Activated naive CD4-positive, alpha-beta T cell (primary cell): ENCODE measurements at places on chromosomes 11 and 22.

DNA sequence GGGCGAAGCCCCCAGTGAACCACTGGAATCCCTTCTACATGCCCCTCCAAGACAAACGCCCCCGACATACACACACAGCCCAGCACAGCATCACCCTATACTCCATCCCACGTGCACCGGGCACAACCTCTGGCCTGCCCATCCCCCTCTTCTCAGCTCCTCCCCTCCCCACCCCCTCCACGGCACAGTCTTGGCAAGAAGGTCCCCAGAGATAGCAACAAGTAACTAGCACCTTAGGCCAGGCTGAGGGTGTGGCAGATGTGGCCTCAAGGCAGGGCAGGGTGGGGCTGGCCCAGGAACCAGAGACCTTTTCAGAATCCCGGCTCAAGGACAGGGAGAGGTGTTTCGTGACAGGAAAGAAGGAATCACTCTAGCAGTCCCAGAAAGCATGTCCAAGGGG is 54.3 kb downstream of the CYTH4 start:
- no peak for DNase-seq

GRCh38 chr11:121671283-121672168 is 218.8 kb upstream of the SORL1-AS1 start:
- no peak for DNase-seq

DNA sequence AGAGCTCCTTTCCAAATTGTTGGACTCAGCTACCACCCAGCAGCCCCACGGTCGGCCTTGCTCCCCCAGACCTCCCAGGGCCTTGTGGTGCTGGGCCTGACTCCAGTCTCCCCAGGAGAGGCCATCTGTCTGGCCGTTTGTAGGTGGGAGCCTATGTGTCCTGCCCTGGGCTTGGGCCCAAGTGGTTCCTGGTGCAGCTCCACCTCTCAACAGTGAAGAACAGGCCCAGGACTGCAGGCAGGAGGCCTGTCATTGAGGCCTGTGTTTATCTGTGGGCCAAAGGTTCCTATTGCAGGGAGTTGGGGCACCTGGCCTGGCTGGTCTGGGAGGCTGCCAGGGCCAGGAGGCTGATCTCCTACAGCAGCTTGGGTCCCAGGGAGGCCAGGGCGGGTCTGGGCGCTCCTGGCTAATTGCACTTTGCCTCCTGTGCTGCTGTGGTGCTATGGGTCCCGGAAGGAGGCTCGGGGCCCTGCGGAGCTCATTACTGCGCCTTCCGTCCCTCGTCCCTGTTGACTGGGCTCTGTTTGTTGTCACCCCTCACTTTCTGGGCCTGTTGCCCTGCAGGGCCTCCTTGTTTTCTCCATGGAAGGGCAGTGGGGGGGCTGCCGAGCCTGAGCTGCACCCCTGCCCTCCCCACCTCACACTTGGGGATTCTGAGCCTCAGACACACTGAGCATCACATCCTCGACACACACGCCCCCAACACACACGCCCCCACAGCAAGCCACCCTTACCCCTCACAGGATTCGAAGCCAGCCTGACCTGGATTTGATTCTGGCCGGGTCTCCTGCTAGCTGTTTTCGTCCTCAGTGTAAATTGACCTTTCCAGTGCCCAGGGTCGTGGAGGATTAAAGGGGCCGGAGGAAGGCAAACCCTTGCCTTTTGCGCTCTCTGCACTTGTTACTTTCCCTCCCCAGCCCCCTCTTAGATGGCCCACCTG is 6.8 kb upstream of the OMP start:
- no peak for DNase-seq

GRCh38 chr11:61022311-61023085 is 51.0 kb downstream of the CD6 start:
- DNase-seq = no peak

GRCh38 chr22:45240104-45240809 is 437 bp downstream of the KIAA0930 start:
- DNase-seq = no peak

DNA sequence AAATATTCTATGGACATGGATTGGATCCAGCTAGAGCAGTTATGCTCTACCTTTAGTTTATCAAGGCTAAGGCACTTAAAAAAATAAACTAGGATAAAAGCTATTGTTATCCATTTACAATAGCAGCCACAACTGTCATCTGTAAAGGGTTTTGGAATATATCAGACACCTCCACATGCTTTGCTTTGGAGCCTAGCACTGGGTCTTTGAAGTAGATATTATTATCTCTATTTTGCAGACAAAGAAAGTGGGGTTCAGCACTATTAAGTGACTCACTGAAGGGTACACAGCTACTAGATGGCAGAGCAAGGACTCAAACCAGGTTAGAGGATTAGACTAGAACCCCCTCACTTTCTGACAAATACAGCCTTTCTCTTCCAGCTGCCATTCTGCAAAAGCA is 82.0 kb downstream of the KCNJ1 start:
- no peak for DNase-seq

GRCh38 chr11:128305588-128305987 is 281.8 kb downstream of the ETS1 start:
- no peak for DNase-seq

- no peak for DNase-seq
Measured at GRCh38 chr11:118841469-118842242, 42.0 kb upstream of the CXCR5 start.

DNA sequence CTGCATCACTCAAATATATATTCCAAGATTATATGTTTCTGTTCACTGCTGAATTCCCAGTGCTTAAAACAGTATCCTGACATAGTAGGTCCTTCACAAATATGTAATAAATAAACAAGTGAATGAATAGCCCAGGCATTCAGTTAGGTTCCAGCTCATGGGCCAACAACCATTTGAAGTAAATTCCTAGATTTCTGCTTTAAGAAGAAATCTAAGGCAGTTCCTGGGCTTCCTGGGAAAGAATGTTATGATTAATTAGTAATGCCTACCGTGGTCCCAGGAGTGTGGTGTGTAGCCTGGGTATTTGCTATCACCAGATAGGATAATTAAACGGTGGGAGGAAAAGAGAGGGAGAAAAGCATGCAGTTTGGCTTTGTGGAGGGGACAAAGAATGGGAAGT is 576.8 kb downstream of the SOX6 start:
- no peak for DNase-seq

GRCh38 chr11:2909133-2909902 is 19.9 kb downstream of the PHLDA2 start:
- no peak for DNase-seq

GRCh38 chr22:49307481-49307830 is 520.2 kb downstream of the BRD1 start:
- DNase-seq = no peak

DNA sequence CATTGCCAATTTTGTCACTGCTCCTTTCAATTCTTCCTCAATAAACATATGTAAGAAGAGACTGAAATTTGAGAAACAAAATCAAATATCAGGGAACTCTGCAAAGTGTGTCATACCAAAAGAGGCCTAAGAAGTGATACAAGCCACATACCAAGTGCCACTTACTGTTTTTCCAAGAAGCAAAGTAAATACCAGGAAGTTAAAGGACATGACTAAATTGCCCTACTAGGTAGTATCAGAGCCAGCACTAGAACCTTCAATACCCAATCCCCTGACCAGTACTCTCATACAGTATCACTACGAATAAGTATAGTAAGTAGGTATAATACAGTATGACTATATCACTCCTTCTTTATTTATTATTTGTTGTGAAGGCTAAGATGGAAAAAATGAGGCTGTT is 13.6 kb downstream of the MAML2 start:
- DNase-seq = no peak

DNA sequence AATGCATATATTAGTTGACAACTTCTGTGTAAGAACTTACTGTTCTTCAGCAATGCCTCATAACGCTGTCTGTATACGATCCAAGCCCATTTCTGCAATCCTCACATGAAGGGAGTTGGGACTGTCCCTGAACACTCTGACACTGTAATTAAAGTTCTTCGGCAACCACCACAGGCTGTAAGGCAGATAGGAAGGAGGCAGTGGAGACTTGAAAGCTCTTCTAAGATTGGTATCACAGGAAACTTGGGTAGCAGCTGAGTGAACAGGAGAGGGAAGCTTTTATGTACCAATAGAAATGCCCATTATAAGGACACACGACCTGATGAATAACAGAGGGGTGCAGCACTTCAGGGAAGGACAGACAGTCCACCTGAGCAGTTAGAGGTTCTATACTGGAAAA is 12.0 kb upstream of the GAB2 start:
- no peak for DNase-seq

DNA sequence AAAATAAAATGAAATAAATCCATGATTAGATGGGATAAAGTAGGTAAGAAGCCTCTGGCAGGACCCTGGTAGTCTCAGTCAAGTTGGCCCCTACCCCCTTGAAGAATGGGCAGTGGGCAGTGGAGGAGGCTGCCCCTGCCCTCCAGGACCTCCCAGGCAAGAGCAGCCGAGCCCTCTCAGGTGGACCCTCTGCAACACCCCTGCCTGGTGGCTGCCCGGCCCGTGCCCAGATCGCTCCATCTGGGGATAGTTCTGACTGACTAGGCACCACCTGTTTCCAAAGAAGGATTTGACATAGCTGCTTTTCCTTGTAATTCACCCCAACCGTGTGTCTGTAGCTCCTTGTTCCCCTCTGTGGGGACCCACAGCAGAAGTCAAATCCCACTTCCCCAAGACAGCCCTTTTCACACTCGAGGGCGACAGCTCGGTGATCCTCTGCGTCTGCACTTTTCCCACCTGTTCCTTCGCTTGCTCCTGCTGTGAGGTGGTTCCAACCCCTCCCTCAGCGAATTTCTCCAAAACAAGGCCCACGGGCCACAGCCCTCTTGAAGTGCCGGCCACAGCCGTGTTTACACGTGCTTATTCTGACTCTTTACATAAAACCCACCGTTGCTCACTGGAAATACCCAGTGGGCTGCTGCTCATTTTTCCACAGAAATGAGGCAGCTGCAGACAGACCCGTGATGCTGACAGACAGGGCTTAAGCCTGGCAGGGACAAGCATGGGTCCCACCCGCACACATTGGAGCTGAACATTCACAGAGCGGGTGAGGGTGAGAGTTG is 5.5 kb upstream of the TMPRSS13 start:
- DNase-seq = no peak

DNA sequence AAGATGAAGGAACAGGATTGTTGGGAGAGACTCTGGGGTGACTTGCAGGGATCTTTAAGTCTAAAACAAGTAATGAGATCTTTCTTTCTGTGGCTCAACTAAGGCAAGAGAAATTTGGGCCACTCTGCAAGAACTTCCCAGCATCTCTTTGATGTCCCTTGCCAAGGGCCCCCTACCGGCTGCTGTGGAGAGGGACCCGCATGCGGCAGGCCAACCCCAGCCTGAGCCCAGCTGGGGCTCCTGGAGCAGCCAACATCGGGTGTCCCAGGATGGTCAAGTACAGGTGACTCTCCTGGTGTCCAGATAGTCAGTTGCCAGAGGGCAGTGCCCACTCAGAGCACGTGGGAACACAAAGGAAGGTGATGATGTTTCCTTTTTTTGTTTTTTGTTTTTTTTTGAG is 363.2 kb downstream of the TBC1D22A start:
- no peak for DNase-seq

GRCh38 chr11:102111011-102111786 is 952 bp downstream of the YAP1 start:
- DNase-seq = no peak

- no peak for DNase-seq
Measured at GRCh38 chr11:75659836-75660235, 9.0 kb downstream of the MAP6 start.

DNA sequence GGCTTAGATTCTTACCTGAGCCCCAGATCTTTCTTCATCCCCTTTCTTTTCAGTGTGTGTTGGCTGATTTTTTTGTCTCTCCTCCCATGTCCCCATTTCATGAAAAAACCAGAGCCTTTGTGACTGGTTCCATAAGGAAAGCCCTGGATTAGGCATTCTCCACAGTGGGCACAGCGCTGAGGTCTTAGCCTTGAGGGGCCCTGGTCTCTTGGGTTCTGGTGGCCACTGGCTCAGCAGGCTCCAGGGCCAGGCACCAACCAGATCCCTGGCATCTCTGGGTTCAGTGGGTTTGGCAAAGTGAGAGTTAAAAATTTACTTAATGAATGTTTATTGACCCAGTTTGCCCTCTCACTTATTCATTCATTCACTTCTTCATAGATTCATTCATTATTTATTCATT is 49.5 kb upstream of the ACCSL start:
- DNase-seq = no peak
